ENCODE measurements at places on chromosomes 7 and 10. TPM values are rescaled to one million over a fixed set of nuclear protein-coding genes. Genes with fewer than 3 reads are reported as not detected.

DNA sequence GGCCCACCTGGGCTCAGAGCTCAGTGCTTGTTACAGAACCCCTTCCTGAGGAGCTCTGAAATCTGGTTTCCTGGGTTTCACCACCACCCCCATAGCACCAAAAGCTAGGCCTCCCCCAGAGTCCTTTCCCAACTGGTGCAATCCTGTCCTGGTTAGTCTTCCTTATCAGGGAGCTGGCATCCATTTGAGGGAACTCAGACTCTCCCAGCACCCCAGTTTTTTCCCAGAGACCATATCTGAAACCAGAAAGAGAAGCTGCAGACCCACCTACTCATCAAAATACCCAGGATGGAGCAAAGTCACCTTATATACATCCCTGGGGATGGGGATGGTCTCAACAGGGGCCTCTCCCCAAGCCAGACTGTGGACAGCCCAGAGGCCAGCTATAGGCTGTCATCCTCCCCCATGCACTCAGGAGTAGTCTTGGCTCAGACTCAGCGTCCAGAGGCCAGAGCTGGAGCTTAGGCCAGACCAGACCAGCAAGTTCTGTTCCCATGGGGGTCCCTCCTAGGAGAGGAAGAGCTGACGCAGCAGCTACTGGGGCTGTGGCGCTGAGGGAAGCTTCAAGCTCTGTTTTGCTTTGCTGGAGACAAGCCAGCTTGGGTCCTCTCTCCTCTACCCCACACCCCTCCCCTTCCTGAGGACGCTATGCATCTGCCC, 3.0 kb downstream of the TBATA start:
- DNase-seq = no peak

- peak; percentile 57 for DNase-seq
These were observed 495.6 kb upstream of the KLF6 start for GRCh38 chr10:4280461-4281189.

- DNase-seq = no peak
These were observed 29.3 kb downstream of the RHOBTB1 start for GRCh38 chr10:60914690-60915141.

- DNase-seq = no peak
These were observed 27.3 kb upstream of the PFKP start for GRCh38 chr10:3040069-3040468.

- DNase-seq = no peak
These were observed 312.0 kb upstream of the FZD1 start for GRCh38 chr7:90951986-90952954.

DNA sequence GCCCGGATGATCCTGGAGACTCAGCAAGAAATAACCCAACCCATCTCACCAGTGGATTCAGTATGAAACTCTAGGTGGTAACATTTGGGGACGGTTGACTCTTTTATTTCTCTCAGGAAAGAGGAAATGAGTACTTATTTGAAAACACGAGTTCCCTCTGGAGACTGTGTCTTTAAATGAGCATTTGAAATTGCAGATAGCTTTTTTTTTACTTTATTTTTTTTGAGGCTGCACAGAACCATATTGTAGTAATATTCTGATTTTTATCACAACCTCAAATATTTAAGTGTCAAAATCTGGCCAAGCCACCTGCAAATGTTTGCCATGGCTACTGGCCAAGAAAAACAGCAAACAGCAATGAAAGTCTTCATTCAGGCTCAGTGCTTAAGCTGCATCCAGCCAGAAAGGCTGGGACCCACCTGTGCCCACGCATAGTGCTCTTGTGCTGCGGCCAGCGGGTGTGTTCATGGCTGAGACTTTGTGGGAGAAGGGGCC, 160.8 kb downstream of the CREB5 start:
- no peak for DNase-seq

DNA sequence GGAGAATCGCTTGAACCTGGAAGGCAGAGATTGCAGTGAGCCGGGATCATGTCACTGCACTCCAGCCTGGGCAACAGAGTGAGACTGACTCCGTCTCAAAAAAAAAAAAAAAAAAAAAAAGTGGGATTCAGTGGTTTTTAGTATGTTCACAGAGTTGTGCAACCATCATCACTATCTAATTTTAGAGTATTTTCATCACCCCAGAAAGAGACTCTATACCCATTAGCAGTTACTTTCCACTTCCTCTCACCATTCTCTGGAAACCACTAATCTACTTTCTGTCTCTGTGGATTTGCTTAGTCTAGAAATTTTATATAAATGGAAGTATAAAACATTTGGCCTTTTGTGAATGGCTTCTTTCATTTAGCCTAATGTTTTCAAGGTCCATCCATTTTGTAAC, 113.4 kb downstream of the ST7 start:
- DNase-seq = no peak

DNA sequence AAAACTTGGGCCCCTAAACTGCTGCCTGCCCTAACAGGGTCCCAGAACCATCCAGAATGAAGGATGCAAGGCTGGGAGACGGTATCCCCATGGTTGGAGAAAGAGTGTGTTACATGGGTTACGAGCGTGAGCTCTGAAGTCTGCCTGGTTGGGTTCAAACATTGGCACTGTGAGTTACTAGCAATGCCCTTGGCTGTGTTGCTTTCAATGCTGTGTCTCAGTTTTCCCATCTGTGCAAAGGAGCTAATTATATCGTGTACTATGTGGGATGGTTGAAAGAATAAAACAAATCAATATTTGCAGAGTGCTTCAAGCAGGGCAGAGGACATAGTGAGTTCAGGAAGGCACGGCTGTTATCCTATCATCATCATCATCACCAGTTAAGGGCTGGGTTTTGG, 114.7 kb downstream of the ZMIZ1 start:
- DNase-seq = no peak

- peak; percentile 60 for DNase-seq
These were observed 11.9 kb downstream of the FLNC start for GRCh38 chr7:128841921-128842673.

GRCh38 chr10:58587676-58588075, 75.0 kb downstream of the BICC1 start:
- DNase-seq = no peak

Gene ANXA8
- total RNA-seq = 0.19 TPM

Gene CPN1
- total RNA-seq = not detected

Gene CYP26A1
- total RNA-seq = not detected

Gene ATAD1
- total RNA-seq = 47.7 TPM

Measured in mucosa of descending colon (tissue), 3 donors.